NCI-H2227 treated with DMSO at 0.1 percent for 48 hours (cell line): ENCODE measurements at places on chromosomes 3 and 15.

- no peak for DNase-seq
Observed at GRCh38 chr3:197353867-197354567, 55.6 kb upstream of the DLG1 start.

DNA sequence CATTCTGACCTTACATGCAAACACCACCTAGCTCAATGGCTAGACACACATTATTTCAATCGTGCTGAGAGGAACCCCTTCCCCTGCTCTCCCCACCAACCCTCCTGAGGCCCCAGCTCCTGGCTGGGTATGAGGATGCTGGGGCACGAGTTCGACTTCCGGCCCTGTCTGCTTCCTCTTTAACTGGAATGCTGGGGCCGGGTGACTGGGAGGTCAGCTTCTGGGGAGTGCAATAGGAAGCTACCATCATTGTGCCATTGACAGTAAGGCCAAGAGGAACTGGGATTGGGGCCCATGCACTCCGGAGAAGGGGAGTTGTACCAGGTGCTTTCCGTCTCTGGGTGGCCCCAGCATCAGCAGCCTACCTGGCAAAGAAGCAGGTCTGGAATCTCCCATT is 15.6 kb upstream of the TLE3 start:
- DNase-seq: no peak

DNA sequence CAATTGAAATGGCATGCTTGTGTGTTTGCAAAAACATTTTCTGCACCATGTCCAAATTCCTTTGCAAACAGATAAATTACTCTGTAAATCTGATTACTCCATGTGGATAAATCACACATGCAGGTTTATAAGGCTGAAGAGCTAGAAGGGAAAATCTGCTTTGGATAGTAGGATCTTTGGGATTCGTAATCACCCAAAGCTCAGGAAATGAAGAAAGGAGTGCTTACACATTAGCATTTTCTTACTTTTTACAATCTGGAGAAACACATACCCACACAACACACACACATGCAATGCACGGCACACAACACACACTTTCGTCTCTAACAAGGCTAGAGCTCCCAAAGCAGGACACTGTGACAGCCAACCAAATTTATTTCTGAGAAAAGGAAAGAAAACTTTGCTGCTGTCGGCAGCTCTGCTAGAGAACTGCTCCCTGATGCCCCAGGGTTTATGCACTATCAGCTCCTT is 2.1 kb downstream of the LSAMP start:
- DNase-seq: no peak

GRCh38 chr3:94927175-94927574 is 864.3 kb downstream of the NSUN3 start:
- DNase-seq: no peak

- no peak for DNase-seq
Observed at GRCh38 chr15:32709295-32710033, 8.3 kb upstream of the GREM1 start.
